ENCODE measurements at places on chromosomes 4 and X. TPM values are rescaled to one million over a fixed set of nuclear protein-coding genes. Genes with fewer than 3 reads are reported as not detected.

Gene DCAF4L1
- total RNA-seq = 0.19 TPM

Gene IL2
- not detected for total RNA-seq

Gene BANK1
- total RNA-seq = 0.19 TPM

Gene ZNF630
- 1.2 TPM for total RNA-seq

Gene IL13RA2
- 0.38 TPM for total RNA-seq

Gene F8A1
- total RNA-seq = 0.19 TPM

Gene CXCL5
- 2.7 TPM for total RNA-seq

Gene ETDA
- total RNA-seq = not detected

Gene USP26
- total RNA-seq = not detected

Gene ART3
- not detected for total RNA-seq

Gene FRMD7
- total RNA-seq = not detected

Gene MAGEA4
- not detected for total RNA-seq

Gene CPE
- total RNA-seq = 294 TPM
